Esophagus squamous epithelium (tissue), 5 donors: ENCODE measurements at places on chromosomes 7 and 10.

- no peak overlapping the region for H3K4me3 ChIP-seq
- no peaks in the 10 kb centered on the region for H3K27me3 ChIP-seq
- H3K27ac ChIP-seq = no peak overlapping the region
- H3K36me3 ChIP-seq = no peaks in the 10 kb centered on the region
These were observed 416.3 kb downstream of the ADRA2A start for GRCh38 chr10:111493024-111493625.

- no peak overlapping the region for H3K27ac ChIP-seq
- no peaks in the 10 kb centered on the region for H3K36me3 ChIP-seq
- H3K27me3 ChIP-seq = no peaks in the 10 kb centered on the region
- H3K4me1 ChIP-seq = no peaks in the 10 kb centered on the region
- no peak overlapping the region for H3K4me3 ChIP-seq
- no peak for DNase-seq
These were observed 371.9 kb upstream of the SHH start for GRCh38 chr7:156184164-156184563.

GRCh38 chr10:69439350-69439739, 11.9 kb upstream of the TSPAN15 start:
- DNase-seq = no peak
- no peaks in the 10 kb centered on the region for H3K36me3 ChIP-seq
- peaks cover 30% of the 10 kb centered on the region for H3K4me1 ChIP-seq
- no peak overlapping the region for H3K4me3 ChIP-seq

GRCh38 chr7:24732646-24733413, 24.4 kb downstream of the GSDME start:
- no peak overlapping the region for H3K27ac ChIP-seq
- no peaks in the 10 kb centered on the region for H3K4me1 ChIP-seq
- no peaks in the 10 kb centered on the region for H3K27me3 ChIP-seq
- H3K36me3 ChIP-seq = no peaks in the 10 kb centered on the region
- no peak for DNase-seq
- no peak overlapping the region for H3K4me3 ChIP-seq

DNA sequence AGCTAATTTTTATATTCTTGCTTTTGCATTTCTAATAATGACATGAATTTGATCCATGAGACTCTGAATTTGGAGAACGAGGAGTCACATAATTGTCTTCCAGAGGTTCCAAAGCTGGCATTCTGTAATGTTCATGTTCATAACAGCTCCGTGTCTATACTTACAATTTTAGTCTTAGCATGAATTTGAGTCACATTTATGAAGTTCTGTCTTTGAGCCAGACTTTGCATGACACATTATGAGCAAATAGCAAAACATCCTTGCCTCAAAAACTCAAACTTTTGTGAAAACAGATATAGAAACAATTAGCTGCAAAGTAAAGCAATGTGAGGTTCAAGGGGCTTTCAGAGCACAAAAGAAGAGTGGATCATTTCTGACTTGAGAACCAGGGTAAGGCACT, 44.5 kb upstream of the CAV2 start:
- no peak overlapping the region for H3K4me3 ChIP-seq
- DNase-seq = no peak
- H3K36me3 ChIP-seq = no peaks in the 10 kb centered on the region
- H3K27me3 ChIP-seq = no peaks in the 10 kb centered on the region
- H3K27ac ChIP-seq = no peak overlapping the region

DNA sequence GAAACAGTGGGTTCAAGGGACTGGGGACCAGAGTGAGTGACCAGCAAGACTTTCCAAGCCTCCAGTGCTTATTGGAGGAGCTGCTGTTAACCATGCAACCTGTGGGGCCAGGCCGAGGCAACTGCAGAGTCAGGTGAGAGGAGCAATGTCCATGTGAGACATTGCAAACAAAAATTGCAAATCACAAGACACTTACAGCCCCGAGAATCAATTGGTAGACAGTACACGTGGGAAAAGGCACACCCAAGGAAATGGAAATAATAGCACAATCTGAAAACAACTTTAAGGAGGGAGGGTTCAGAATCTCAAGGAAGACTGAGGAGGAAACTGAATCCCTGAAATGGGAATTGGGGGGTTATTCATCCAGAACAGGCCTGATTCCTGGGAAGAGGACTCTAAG, 72.6 kb downstream of the GLRX3 start:
- H3K4me1 ChIP-seq = no peaks in the 10 kb centered on the region
- H3K27ac ChIP-seq = no peak overlapping the region
- no peak for DNase-seq
- H3K4me3 ChIP-seq = no peak overlapping the region

- H3K27ac ChIP-seq = peak overlapping the region; percentile 84
- no peak overlapping the region for H3K4me3 ChIP-seq
- no peak for DNase-seq
- H3K36me3 ChIP-seq = no peaks in the 10 kb centered on the region
These were observed 231.3 kb downstream of the LRMDA start for GRCh38 chr10:75662715-75663114.

DNA sequence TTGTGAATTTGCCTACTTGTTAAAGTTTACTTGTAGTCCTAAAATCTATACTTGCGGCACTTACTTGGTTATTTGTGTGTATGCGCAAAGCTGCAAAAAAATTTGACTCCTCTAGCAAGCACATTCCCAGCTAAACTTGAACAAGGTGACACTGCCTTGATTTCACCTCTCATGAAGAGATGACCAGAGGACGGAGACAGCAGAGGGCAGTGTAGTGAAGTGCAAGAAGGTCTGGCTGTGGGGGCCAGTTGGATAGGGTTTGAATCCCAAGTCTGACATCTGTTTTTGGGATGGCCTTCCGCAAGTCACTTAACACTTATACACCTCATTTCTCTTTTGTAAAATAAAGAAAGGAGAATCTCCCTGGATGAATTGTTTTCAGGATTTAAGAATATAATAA, 15.7 kb downstream of the SLK start:
- H3K4me3 ChIP-seq = no peak overlapping the region
- no peaks in the 10 kb centered on the region for H3K4me1 ChIP-seq
- H3K27me3 ChIP-seq = no peaks in the 10 kb centered on the region
- no peak overlapping the region for H3K27ac ChIP-seq

GRCh38 chr7:142855114-142855743, 353 bp downstream of the EPHB6 start:
- no peaks in the 10 kb centered on the region for H3K36me3 ChIP-seq
- H3K4me3 ChIP-seq = peak overlapping the region; percentile 74
- DNase-seq = no peak
- H3K4me1 ChIP-seq = peaks cover 23% of the 10 kb centered on the region

DNA sequence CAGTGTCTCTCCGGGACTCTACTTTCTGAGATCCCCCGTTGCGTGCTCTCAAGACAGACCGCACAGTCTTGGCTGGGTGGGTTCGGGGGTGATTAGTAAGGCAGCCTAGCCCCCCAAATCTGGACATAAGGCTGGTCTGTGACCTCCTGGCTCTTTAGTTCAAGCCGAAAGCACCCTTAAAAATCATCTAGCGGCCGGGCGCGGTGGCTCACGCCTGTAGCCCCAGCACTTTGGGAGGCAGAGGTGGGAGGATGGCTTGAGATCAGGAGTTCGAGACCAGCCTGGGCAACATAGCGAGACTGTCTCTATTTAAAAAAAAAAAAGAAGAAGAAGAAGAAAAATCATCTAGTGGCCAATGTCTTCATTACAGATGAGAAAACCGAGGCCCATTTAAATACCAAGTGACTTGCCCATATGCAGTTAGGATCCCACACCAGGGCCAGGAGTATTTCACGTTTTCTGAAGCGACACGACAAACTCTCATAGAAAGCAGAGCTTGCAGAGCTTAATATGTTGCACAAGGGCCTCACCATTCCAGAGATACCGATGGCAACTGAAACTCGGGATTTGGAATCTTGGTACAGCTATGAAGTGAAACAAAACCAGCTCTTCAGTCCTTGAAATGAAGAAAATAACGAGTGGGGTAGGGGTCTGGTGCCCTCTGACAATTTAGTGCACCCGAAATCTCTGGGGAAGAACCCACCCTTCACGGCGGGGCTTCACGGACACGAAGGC, 703 bp upstream of the HILPDA start:
- DNase-seq = no peak
- no peaks in the 10 kb centered on the region for H3K27me3 ChIP-seq
- H3K27ac ChIP-seq = peak overlapping the region; percentile 91
- peaks cover 38% of the 10 kb centered on the region for H3K4me1 ChIP-seq
- H3K4me3 ChIP-seq = peak overlapping the region; percentile 82
- H3K36me3 ChIP-seq = peaks cover 11% of the 10 kb centered on the region

GRCh38 chr7:53920011-53920410, 622.2 kb upstream of the VSTM2A start:
- no peaks in the 10 kb centered on the region for H3K36me3 ChIP-seq
- H3K27me3 ChIP-seq = no peaks in the 10 kb centered on the region
- no peak for DNase-seq
- no peaks in the 10 kb centered on the region for H3K4me1 ChIP-seq
- no peak overlapping the region for H3K4me3 ChIP-seq
- H3K27ac ChIP-seq = no peak overlapping the region

- H3K27ac ChIP-seq = no peak overlapping the region
- no peaks in the 10 kb centered on the region for H3K36me3 ChIP-seq
- no peak overlapping the region for H3K4me3 ChIP-seq
These were observed 46.7 kb downstream of the PKD1L1 start for GRCh38 chr7:47901542-47901941.

GRCh38 chr7:22351329-22351692, 5.6 kb downstream of the RAPGEF5 start:
- H3K27ac ChIP-seq = no peak overlapping the region
- H3K4me3 ChIP-seq = no peak overlapping the region
- no peak for DNase-seq
- H3K36me3 ChIP-seq = no peaks in the 10 kb centered on the region

DNA sequence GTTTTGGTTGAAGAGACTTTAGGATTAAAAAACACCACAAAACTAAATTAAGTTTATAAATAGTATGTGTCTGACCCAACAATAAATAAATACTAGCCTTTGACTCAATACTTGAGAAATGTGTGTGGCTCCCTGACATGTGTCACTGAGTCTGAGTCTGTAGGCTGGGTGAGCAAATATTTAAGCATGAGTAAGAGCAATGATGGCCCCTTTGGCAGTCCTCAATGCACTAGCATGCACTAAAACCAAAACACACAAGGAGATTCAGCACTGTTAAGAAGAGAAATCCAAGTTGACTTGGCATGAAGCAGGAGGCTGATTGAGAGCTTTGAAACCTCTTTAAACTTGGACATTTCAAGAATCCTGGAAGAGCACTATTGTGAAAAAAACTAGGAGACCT, 37.1 kb downstream of the CCDC71L start:
- DNase-seq = no peak
- no peaks in the 10 kb centered on the region for H3K36me3 ChIP-seq
- no peak overlapping the region for H3K4me3 ChIP-seq
- no peaks in the 10 kb centered on the region for H3K4me1 ChIP-seq
